OCI-LY7 (cell line): ENCODE measurements at places on chromosomes 12 and 14. TPM values are rescaled to one million over a fixed set of nuclear protein-coding genes. Genes with fewer than 3 reads are reported as not detected.
A peak's percentile ranks its signal among the peaks of the same experiment; 100 is the strongest.

The DICER1 gene
- 62.2 and 70.5 TPM in 2 replicates for total RNA-seq

The TMEM132C gene
- total RNA-seq: not detected in 2 replicates

The FSCB gene
- not detected in 2 replicates for total RNA-seq

The PLA2G1B gene
- not detected in 2 replicates for total RNA-seq

The KCNH3 gene
- 0.57 TPM in 1 of 2 replicates, not detected in the other for total RNA-seq

The CDKN3 gene
- 157 and 189 TPM in 2 replicates for total RNA-seq

The TAS2R8 gene
- total RNA-seq: not detected in 2 replicates

The CD69 gene
- total RNA-seq: 9.7 and 10.3 TPM in 2 replicates

The RNFT2 gene
- total RNA-seq: 62.2 and 74.3 TPM in 2 replicates

The KCNC2 gene
- total RNA-seq: not detected in 2 replicates

The BCL11B gene
- not detected in 2 replicates for total RNA-seq

The TSPAN9 gene
- 0.74 and 1.3 TPM in 2 replicates for total RNA-seq

DNA sequence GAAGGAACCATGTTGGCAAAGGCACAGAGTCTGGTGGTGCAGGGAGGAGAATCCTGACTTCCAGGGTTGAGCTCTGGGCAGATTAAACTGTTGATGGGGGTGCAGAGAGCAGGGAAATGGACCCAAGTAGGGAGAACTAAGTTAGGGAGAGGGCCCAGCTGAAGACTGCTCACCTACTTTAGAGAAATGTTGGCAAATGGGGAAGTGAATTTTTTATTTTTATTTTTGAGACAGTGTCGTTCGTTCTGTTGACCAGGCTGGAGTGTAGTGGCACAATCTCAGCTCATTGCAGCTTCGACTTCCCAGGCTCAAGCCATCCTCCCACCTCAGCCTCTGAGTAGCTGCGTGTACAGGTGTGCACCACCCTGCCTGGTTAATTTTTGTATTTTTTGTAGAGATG lies 32.1 kb upstream of the TUBA1A start:
- no peak for DNase-seq

- no peak for DNase-seq
Observed at GRCh38 chr12:39935275-39935674, 170.6 kb downstream of the SLC2A13 start.

GRCh38 chr12:15754233-15754632 lies 35.0 kb downstream of the EPS8 start:
- no peak for DNase-seq

- DNase-seq: no peak
Observed at GRCh38 chr14:71947947-71948500, 15.8 kb downstream of the RGS6 start.

- peak; percentile 87 for DNase-seq
Observed at GRCh38 chr12:49776413-49776812, 35.1 kb downstream of the TMBIM6 start.

DNA sequence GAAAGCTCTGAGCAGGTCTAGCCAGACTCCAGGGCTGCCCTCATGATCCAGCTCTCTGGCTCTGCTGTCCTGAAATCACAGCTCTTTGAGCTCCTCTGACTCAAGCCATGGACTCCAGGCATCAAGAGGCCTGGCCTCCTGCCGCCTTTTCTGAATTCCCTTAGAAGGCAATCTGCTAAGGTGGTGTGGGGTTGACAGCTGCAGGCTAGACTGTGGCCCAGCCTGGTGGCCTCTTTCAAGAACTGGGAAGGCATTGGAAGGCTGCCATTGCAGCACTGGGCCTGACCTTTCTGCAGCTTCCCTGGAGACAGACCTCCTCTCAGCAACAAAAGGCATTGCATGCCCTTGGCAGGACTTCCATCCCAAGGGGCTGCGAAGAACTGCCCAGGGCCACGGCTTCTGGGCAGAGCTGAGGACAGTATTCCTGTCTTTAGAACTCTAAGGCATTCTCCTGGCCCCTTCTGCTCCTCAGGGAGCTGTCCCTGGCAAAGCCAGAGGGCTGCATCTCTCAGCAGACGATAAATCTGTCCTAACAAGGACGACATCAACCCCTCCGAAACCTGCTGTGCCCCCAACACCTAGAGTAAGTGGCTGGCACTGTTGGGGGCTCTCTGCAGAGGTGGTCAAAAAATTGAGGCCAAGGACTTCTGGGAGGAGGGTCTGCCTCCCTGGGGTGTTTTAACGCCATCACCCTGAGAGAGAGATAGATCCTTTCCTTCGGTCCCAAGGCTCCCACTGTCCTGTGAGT lies 115.6 kb downstream of the RBM19 start:
- DNase-seq: no peak

- peak; percentile 45 for DNase-seq
Observed at GRCh38 chr14:100067481-100067880, 2.3 kb downstream of the EVL start.

- DNase-seq: peak; percentile 55
Observed at GRCh38 chr12:52052468-52053186, 1.4 kb downstream of the NR4A1 start.

- no peak for DNase-seq
Observed at GRCh38 chr14:96090441-96091148, 51.4 kb downstream of the C14orf132 start.

DNA sequence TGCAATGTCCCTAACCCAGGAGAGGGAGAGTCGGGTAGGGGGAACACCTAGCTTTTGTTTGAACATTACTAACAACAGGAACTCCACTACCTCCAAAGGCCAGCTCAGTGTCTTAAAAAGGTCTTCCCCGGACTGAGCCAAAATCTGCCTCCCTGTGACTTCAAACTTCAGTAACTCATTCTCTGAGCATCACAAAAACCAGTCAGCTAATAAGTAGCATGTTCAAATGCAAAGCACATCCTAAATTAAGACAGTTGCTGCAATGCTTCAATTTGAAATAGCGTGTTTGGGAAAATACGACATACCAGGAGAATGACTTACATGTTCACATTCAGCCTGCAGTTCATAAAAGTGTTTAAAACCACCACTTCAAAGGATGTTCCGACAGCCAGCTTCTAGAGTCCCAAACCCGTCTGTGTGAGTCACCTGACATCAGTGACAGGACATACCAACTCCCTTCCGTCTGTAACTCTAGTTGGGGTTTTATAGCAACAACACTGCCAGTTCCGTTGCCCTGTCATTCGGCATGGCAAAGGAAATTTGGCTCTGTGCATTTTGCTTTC lies 13.0 kb downstream of the ZFP36L1 start:
- no peak for DNase-seq

- DNase-seq: no peak
Observed at GRCh38 chr14:61420326-61420725, 98.9 kb downstream of the PRKCH start.

GRCh38 chr12:106271575-106272505 lies 24.0 kb upstream of the CKAP4 start:
- no peak for DNase-seq

- no peak for DNase-seq
Observed at GRCh38 chr12:25942709-25943108, 15.8 kb upstream of the RASSF8 start.

- no peak for DNase-seq
Observed at GRCh38 chr14:79356040-79356439, 855.3 kb downstream of the DIO2 start.

- DNase-seq: no peak
Observed at GRCh38 chr12:48420039-48420775, 52.2 kb upstream of the ANP32D start.

DNA sequence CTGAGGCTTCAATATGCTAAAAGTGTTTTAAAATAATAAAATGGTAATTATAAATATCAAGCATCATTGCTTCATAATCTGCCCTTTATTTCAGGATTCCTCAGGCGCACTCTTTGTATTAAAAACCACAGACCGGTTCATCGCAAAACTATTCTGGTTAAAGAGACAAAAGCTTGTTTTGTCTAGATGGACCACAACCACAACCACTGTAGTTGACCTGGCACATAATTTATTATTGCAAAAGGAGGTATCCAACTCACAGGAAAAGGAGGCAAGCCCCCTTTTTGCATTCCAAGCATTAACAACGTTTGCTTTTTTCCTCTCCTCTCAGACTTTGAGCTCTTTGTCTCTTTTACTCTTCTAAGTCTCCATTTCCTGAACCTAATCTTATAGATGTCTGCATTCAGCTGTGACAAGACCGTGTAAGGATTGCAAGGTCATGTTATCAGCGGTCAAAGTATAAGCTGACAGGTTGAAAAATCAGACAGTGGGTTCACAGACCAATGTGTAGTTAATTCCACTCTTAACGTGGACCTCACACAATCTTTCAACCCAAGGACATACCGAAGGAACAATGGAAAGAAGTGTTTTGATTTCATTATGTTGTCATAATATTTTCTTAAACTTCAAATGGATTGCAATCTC lies 1057.6 kb downstream of the GALC start:
- DNase-seq: no peak

GRCh38 chr12:65925626-65926025 lies 101.3 kb downstream of the HMGA2 start:
- DNase-seq: no peak

DNA sequence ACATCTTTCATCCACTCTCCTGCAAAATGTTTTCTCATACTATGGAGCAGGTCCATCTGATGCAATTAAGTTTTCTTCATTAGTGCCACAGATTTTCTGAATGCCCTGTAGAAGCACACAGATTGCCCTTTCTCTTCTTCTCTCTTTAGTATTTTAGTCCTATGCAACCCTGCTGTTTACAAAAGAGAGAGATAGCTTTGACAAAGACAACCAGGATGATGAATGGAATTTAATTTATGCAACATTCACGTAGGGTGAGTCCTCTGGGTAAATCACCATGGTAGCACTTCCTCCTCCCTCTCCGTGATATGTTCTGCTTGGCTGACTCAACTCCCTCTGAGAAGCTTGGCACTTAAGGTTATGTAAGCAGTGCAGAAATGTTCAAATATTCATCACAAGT lies 400.9 kb upstream of the PDE3A start:
- no peak for DNase-seq

GRCh38 chr12:131007031-131007739 lies 53.5 kb downstream of the ADGRD1 start:
- no peak for DNase-seq

- no peak for DNase-seq
Observed at GRCh38 chr14:51176839-51177238, 63.2 kb upstream of the TMX1 start.

- no peak for DNase-seq
Observed at GRCh38 chr12:119631930-119632678, 35.8 kb upstream of the PRKAB1 start.

GRCh38 chr14:68652433-68652690 lies 140.5 kb downstream of the ZFP36L1 start:
- no peak for DNase-seq

DNA sequence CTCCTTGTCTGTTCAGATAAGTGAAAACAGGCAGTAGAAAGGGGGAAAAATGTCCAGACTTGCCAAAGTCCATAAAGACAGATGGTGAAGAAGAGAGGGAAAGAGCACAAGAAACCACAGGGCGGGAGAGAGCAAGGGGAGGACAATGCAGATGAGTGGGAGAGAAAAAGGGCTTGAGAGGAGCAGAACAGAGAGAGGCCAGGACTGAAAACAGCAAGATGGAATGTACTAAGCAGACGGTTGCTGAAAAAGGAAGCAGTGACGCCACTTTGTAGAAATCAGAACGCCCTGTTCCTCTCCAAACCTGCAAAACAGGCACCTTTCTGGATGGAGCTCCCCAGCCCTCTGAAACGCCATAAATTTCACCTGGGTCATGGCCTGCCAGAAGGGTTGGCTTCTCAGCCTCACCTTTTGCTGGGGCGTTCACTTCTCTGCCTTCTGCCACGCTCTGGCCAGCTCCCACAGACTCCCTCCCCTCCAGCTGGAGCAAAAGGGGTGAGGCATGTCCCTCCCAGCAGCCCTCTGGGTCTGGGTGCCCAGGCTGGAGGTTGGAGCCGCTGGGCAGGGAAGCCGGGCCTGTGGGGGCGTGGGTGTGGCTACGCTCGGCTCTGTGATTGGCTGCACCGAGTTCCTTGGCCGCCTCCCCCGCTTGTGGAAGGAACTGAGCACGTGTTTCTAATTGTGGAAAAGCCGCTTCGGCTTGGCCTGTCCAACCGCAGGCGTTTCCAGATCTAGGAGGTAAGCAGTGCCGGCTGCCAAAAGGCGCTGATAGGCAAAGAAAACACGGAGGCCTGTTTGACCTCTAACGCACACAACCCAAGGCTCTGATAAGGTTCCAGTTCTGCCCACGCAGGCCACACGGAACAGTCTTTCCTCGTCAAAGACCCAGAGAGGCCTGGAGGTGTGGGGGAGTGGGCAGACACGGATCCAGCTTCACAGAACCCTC lies 29.3 kb downstream of the SLC7A8 start:
- no peak for DNase-seq

- no peak for DNase-seq
Observed at GRCh38 chr12:107320033-107320928, 226.9 kb upstream of the CRY1 start.

DNA sequence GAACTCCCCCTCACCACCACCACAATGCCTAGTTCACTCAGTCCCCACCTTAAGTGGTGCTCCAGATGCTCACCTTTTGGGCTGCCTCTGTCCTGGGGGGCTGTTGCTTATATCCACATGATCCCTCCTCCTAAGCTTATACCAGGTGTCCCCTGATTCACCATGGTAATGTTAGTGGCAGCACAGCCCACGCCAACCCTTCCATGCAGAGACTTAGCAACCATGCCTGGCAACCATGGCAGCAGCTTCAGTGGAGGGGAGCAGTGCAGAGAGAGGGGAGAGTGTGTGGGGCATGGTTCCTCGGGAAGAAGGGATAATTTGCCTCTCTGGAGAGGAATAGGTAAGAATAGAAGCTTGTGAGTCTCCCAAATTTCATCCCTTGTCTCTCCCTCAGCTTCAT lies 1.2 kb upstream of the DDN start:
- no peak for DNase-seq

GRCh38 chr14:30312214-30312613 lies 246.7 kb upstream of the G2E3 start:
- no peak for DNase-seq

DNA sequence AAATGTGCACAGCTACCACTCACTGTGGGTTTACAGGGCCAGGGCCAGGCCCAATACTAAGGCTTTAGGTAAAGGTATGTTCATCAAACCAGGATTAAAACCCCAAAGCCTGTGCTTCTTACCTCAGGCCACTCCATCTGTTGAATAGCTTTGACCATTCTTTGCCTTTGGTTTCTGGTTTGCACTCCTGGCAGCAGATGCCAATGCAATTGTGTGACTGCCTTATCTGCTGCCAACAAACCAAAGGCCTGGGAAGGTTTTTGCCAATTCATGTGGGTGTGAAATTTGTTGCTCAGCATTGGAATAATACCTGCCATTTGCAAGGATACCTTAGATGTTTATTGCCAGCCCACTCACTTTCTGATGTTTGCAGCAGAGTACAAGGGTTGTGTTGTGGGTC lies 221.6 kb downstream of the C12orf75 start:
- DNase-seq: no peak

- no peak for DNase-seq
Observed at GRCh38 chr12:79140711-79141110, 276.1 kb downstream of the SYT1 start.
